ENCODE measurements at places on chromosomes 13 and 19.
A peak's percentile ranks its signal among the peaks of the same experiment; 100 is the strongest.

DNA sequence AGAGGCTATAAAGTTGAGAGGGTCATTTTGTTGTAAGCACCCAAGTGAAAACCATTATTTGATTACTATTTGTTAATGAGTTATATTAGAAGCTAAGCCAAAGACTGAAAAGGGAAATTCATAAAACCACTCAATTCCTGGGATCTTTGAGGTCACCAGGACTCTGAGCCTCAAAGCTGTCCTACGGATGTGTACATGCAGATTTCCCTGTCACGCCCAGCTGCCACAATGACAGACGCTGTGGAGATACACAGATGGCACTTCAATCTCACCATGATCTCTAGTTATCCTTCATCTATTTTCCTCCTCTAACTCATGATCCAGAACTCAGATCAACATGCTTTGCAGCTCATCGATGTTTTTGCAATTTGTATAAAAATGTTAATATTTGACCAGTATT lies 403.5 kb upstream of the MIR17HG start:
- DNase-seq = no peak

DNA sequence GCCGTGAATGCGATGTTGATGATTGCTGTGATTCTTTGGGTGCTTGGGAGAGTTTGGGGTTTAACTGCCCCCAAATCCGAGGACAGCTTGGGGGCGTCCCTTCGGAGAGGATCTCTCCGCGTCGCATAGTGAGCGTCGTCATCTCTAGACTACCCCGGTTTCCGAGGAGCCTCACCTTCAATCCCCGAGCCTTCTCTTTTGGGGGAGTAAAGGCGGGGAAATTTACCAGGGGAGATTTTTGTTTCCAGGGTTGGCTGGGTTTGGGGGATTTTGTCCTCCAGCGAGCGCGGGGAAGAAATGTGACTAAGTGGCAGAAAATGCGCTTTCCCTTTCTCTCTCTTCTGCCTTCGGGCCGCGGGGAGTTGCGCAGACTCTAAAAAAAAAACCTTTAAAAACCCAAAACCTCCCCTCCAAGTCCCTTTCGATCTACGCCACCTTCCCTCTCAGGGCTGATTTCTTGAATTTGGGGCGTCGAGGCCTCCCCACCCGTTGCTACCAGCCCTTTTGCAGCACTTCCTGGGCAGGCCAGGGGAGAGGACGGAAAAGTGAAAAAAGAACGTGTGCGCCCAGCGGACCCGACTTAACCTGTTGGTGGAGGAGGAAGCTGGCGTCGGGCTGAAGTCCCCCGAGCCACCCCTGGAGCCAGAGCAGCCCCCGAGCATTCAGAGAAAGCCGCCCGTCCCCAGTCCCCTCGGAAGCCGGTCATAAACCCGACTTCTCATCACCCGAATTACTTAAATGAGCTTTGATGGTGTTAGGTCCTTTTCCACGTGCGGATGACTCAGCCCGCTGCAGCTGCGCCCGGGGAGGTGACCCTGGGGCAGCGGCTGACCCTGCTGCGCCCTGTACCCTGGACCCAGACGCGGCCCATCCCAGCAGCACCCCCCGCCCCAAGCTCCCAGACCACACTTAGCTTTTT lies 17.7 kb downstream of the NFIX start:
- peak; percentile 33 for DNase-seq

- no peak for DNase-seq
These were observed at the start of gene KCNK6 for GRCh38 chr19:38319421-38320258. TSS of gene KCNK6 (plus strand) at chr19:38319845. CDS start at chr19:38319951, 106 bp downstream.

GRCh38 chr19:44003461-44004009 lies 778 bp downstream of the ZNF230 start:
- DNase-seq = no peak

DNA sequence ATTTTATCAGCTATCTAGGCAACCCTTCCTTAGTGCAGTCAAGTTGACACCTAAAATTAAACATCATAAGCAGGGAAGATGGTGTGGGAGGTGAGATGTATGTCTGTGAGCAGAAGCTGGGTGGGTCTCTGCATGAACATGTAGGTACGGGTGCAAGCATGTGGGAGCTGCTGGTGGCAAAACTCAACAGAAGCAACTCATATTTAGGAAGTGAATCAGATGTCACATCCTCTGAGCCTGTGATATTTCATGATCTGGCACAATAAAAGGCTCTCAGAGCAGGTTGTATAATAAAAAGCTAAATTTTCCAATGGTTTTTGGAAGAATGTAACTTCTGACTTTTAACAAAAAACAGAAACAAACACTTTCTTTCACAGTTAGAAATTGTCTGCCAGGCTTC lies 44.4 kb downstream of the C1QTNF9 start:
- no peak for DNase-seq

- no peak for DNase-seq
These were observed 58.3 kb upstream of the MCF2L start for GRCh38 chr13:112910616-112911280.

- DNase-seq = peak; percentile 13
These were observed 3.7 kb upstream of the ARHGAP45 start for GRCh38 chr19:1063030-1063908.

DNA sequence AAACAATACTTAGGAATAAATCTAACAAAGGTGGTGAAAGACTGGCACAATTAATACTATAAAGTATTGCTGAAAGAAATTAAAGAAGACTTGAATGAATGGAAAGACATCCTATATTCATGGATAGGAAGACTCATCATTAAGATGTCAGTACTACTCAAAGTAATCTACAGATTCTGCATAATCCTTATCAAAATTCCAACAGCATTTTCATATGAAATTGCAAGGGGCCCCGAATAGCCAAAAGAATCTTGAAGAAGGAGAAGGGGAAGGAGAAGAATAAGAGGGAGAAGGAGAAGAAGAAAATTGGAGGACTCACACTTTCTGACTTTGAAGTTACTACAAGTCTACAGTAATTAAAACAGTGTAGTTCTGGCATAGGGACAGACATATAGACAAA lies 25.6 kb upstream of the LRP3 start:
- no peak for DNase-seq

DNA sequence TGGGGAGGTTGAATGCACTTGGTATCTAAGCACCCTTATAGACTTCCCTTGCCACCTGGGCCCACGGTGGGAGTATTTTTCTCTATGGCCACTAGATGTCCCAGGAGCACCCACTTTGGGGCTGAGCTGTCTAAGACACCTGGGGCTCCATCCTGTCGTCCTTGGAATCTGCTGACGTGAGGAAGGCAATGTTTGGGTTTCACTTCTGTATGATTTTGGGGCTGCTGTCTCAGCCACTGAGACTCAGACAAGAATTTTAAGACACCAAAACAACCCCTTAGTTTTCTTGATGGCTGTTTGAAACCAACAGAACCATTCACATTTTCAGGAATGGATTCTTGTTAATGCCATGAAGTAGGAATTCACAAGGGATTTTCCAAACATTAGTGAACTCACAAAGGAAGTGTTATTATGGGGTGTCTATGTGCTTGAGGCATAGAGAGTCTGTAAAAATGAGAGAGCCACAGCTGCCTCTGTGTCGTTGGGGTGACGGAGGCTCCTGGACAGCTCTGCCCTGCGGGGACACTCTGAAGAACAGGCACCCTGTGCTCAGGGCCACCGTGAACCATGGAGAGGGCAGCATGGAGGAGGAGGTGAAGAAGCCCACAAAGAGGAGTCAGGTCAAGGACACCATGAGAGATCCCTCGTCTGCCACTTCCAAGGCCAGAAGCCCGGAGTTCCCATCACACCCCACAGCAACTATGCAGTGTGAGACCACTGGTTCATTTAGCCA lies 106.8 kb upstream of the SPATA13 start:
- DNase-seq = no peak

GRCh38 chr13:92941167-92941566 lies 285.4 kb upstream of the GPC6 start:
- no peak for DNase-seq

- DNase-seq = no peak
These were observed 4.2 kb downstream of the CYTH2 start for GRCh38 chr19:48473161-48473966.

GRCh38 chr13:99353836-99354235 lies 46.6 kb upstream of the GPR183 start:
- DNase-seq = no peak

- no peak for DNase-seq
These were observed 39.1 kb downstream of the GPR12 start for GRCh38 chr13:26721251-26722121.

DNA sequence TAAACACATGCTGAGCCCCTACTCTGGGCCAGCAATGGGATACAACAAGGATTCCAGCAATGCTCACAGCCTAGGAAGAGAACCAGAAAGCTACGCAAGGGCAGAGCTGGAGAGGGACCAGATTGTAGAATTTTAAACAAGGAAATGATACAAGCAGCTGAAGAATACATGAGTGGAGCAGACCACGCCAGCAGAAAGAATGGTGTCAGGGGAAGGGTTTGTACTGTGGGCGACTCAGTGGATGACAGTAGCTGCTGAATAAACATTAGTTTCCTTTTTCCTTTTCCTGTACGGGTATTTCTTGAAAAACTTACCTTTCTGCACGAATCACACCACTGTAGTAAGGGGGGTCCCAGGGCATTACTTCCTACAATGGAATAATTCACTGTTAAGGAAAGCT lies 30.7 kb downstream of the MIPEP start:
- no peak for DNase-seq

DNA sequence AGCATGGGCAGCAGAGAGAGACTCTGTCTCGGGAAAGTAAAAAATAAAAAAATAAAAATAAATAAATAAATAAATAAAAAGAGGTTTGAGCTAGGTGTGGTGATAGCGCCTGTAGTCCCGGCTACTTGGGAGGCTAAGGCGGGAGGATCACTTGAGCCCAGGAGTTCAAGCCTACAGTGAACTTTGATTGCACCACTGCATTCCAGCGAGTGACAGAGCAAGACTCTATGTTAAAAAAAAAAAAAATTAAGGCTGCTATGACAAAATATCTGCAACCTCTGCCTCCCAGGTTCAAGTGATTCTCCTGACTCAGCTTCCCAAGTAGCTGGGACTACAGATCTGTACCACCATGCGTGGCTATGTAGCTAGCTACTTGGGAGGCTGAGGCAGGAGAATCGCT lies 3.2 kb upstream of the DENND1C start:
- DNase-seq = no peak

Measured in bone marrow (tissue), 2 donors.